Right renal cortex interstitium (tissue), 3 donors: ENCODE measurements at places on chromosomes 1 and 21.

- DNase-seq: no peak
Measured at GRCh38 chr1:163614361-163614760, 292.6 kb downstream of the NUF2 start.

GRCh38 chr1:48047116-48047515 is 49.9 kb upstream of the TRABD2B start:
- DNase-seq: no peak

GRCh38 chr1:42941640-42942330 is 16.9 kb downstream of the SLC2A1 start:
- DNase-seq: no peak

DNA sequence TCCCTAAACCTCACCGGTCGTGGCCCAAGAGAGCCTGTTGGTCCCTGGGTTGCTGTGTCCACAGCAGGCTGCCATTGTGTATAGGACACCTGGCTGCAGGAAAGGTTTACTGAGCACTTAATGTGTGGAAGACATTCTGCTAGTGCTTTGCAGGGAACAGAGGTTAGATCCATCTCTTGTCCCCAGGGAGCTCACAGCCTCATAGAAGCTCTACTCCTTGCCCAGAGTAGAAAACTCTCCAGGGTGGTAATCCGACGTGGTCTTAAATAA is 16.9 kb upstream of the ALPL start:
- DNase-seq: no peak

GRCh38 chr1:156750711-156751450 is 594 bp downstream of the HDGF start:
- DNase-seq: no peak

DNA sequence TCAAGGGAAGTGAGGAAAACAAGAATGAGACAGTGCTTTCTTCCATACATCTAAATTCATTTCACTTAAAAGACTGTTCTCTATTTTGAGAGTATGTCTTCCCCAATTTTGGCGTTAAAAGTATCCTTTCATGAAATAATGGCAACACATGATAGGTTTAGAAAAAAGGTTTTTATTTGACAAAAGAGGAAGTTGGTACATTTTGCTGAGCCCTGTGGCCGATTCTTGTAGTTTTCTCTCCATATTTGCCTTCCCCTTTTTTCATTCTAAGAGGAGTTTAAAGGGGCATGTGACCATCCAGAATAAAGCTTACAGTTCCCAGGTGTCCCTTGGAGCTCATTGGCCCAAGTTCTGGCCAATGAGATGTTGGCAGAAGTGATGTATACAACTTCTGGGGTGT is 140.4 kb upstream of the KCNE2 start:
- DNase-seq: no peak

GRCh38 chr1:211944733-211945500 is 90.4 kb downstream of the INTS7 start:
- DNase-seq: no peak

GRCh38 chr1:178034676-178035075 is 59.2 kb upstream of the RASAL2 start:
- no peak for DNase-seq

DNA sequence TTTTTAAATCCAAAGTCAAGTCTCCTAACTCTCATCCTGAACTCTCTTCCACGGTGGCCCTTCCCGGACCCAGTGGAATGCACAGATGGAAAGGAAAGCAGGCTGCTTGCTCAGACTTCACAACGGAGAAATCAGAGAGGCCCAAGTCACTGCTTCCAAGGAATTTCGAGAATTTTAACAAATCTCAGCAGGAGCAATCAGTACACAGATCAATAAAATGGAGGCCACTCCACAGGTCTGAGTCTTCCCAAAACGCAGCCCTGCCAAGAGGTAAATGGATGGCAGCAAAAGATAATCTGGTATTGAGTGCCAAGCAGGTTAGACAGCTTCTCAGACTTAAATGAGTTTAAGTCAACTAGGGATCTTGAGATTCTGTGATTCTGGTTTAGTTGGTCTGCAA is 81.1 kb upstream of the TIAM1 start:
- DNase-seq: no peak

DNA sequence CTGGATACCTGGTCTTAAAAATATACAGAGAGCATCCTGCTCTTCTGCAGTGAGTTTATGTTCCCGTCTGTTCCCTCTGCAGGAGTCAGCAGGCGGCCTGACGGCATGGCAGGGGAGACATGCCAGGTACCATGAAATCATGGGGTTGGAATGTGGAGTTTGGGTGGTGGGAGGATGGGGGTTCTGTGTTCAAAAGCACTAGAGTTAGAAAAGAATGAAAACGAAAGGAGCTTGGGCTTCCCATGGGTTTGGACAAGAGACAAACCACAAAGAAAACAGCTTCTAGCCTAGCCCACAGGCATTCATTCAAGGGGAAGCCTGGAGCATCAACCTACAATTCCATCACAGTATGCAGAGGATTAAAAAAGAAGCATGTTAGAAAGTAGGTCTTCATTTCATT is 59.9 kb downstream of the WARS2 start:
- DNase-seq: no peak

DNA sequence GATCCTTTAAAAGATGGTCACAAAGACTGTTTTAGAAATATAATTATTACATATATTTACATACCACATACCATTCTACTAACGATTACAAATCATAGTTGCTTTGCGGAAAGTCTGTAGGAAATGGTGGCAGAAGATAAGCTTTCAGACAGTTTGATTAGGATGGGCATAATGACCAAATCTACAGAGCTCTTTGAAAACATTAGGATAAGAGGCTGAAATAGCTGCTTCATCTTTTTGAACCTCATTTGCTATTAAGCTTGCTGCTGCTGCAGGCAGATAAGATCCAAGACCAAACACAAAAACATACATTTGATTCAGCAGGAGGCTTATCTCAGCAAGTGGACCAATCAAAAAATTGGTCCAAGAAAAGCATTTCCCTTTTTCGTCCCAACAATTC is 47.1 kb downstream of the DDAH1 start:
- no peak for DNase-seq

- DNase-seq: no peak
Measured at GRCh38 chr1:2510366-2511155, 15.8 kb downstream of the PANK4 start.

DNA sequence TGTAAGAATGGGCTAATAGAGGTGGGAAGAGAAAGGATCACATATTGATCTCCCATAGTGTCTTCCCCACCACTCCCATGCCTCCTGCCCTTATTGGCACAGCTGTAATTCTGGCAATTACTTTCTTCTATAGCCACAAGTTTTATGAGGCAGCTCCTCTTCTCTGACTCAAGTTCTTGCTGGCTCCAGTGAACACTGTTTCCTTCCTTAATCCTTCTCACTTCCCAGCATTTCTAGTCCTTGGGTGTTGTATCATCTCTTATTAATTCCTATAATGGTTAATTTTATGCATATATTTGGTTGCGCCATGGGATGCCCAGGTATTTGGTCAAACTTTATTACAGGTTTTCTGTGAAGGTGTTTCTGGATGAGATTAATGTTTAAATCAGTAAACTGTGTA is 103.3 kb downstream of the MRPL39 start:
- no peak for DNase-seq

DNA sequence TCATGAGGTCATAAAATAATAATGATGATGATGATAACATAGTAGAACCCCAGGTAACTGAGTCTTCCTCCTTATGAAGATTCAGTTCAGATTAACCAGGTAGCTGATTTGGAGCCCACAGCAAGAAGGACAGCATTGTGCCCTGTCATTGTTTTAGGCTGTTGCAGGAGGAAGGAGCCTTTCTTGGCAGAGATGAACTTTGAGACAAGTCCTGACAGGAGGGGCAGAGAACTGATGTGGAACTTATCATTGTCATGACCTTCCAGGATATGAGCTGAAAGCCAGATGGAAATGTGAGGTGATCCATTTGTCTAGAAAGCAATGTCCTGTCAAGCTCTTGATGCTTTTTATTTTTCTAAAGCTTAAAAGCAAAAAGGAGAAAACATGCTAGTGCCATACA is 132.6 kb upstream of the COA6 start:
- no peak for DNase-seq

- DNase-seq: no peak
Measured at GRCh38 chr1:222098404-222098803, 356.5 kb upstream of the DUSP10 start.

DNA sequence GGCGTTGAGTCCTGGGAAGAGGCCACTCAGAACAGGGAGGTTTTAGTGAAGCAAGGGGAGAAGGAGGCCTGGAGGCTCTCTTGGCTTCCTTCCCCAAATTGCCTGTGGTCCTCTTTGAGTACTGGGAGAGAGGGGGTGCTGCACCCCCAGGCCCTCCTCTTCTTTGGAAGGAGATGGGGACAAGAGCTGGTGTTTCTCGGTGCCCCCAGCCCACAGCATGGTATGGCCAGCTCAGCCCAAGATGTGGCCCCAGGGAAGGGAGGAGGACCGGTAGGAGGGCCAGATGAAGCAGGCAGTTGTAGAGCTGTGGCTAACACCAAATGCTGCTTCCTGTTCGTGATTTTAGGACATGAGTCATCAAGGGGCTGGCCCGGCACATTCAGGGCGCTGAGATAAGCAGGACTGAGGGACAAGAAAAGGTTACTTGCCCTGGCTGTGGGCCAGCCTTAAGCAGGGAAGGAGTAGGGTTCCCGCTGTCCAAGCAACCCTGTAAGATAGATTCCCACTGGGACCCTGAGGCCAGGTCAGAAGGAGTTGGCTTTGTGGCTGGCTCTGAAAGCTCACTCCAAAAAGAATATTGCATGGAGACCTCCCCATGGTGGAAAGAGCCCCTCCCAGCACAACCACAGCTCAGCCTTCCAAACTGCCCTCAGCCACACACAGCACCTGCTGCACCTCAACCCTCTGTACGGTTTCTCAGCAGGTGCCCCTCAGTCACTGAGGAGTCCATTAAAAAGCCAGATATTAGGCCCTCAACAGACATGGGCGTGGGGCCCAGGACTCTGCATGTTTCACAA is 4.9 kb upstream of the TNFRSF1B start:
- DNase-seq: no peak

DNA sequence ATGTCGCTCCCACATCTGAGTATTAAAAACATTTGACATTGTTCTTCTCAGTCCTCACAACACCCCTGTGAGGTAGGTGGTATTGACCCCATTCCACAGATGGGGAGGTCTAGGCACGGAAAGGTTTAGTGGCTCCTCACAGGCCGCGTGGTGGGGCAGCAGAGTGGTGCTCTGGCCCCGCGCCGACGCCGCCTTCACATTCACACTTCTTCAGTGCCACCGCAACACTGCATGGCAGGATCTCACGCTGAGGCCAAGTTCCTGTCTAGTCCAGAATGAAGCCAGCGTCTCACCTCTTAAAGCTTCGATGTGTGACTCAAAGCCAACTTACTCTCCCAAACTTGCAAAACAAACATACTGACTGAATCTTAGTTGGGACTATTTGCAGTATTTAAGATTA is 12.1 kb downstream of the ICMT start:
- no peak for DNase-seq

- no peak for DNase-seq
Measured at GRCh38 chr1:175124861-175125260, 57.2 kb downstream of the TNN start.

DNA sequence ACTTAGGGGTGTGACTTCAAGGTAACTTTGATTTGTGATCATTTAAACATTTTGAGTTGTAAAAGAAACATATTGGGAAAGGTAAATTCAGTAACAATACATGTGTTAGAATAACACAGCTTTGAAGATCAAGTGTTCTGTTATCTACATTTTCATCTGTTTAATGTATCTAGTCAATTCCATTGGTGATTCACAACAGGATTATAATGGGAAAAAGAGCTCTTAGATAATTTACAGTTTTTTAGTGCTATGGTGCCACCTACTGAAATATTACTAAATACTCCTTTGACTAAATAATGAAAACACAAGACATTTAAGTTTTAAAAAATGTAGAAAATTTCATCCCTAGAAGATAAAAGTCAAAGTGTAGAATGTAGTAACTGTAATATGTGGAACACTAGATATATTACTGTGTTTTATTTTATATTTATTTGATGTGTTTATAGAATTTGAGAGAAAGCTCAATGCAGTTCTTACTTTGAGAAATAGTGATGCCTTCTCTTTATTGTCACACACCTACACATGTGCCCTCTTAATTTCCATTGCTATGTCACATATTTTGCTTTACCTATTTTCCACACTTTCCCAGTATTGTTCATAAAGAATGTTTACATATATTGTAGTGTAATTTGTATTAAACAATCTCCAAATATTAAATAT is 47.4 kb downstream of the PTPRC start:
- no peak for DNase-seq

DNA sequence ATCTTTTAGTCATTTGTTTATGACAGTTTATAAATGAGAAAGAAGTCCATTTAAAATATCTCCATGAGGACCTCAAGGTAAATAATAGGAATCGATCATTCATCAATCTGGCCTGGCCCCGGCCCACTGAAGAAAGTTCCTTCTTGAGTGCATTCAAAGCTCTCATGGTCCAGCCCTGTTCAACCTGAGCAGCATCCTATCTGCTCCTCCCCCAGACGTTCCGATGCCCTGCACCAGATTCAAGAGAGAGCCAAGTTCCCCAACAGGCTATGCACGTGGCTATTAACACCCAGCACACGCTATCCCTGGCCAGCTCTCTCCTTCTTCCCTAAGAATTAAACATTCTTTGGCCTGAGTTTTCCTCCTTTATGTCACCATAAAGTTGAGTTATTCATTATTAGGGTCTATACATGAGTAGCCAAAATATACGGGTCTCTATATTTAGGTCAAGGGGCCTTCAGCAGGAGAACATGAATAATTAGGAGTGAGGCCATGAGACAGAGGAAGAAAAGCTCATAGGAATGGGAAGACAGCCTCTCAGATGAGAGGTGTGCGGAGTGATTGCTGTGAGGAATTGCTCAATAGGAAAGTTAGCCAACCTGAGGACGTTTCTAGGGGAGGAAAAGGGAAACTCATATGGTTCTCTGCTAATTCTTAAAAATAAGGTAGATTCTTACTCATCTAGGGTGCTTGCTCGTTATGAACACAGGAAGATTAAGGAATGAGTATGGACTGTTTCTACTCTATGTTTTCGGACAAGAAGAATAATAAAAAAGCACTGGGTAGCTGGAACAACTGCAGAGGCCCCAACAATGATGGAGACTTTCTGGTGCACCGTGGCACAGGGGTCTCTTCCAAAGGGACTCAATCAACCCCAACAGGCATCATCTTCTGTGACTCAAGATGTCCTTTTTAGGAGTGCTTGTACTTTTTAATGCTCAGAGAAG is 23.6 kb downstream of the RUNX1 start:
- no peak for DNase-seq

GRCh38 chr1:17546946-17547670 is 7.6 kb downstream of the ARHGEF10L start:
- no peak for DNase-seq

- DNase-seq: no peak
Measured at GRCh38 chr1:65395887-65396612, 24.4 kb upstream of the LEPR start.
